CD4-positive, alpha-beta T cell treated with Interleukin-21 for 1 hour (primary cell): ENCODE measurements at places on chromosomes 3 and 15.

DNA sequence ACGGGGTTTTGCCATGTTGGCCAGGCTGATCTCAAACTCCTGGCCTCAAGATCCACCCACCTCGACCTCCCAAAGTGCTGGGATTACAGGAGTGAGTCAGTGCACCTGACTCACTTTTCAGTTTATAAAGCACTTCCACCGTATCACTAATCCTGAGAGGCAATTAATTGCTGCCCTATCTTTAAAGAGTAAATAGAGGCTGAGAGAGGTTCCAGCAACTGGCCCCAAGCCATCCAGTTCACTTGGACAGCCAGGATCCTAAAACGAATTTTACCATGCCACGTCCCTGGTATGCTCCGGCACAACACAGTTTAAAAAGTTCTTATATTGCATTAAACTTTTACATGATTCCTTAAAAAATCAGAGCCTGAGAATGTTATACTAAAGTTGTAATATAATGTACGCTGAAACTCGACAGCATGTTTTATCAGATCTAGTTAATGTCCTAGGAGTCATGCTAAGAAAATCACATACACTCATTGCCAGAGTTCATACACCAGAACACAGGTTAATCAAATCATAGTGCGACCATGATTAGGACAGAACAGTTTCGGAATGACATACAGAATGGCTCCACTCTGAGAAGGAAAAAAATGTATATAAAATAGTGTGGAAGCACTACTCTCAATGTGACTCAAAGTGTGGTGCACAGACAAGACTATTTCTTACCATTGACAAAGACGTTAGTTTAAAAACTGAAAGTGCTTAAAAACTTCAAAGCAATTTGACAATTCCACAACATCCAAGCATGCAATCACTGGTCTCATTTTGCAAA is 125.4 kb downstream of the ULK4 start:
- no peak for DNase-seq

GRCh38 chr3:81545572-81545971 is 215.9 kb downstream of the GBE1 start:
- DNase-seq = no peak

DNA sequence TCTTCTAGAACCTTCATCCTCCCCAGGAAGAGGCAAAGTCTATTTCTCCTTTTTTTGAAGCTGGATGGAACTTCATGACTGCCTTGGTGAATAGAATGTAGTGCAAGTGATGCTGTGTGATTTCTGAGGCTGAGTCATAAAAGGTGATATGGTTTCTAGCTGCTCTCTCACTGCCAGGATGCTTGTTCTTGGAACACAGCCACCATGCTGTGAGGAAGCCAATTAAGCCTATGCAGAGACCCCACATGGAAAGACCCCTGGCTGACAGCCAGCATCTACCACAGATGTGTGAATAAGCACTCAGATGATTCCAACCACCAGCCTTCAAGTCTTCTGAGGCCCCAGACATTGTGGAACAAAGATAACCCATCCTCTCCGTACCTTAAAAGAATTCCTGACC is 57.0 kb downstream of the ISL2 start:
- DNase-seq = no peak

DNA sequence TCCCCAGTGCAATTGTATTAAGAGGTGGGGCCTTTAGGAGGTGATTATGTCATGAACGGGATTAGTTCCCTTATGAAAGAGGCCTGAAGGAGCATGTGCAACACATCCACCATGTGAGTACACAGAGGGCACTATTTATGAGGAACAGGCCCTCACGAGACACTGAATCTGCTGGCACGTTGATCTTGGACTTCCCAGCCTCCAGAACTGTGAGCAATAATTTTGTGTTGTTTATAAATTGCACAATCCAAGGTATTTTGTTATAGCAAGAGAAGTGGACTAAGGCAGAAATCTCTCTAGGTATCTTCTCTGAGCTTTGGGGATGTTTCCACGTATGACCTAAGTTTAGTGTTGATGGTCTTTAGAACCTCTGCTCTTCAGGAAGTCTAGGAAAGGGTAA is 149.3 kb upstream of the CBLB start:
- DNase-seq = no peak

DNA sequence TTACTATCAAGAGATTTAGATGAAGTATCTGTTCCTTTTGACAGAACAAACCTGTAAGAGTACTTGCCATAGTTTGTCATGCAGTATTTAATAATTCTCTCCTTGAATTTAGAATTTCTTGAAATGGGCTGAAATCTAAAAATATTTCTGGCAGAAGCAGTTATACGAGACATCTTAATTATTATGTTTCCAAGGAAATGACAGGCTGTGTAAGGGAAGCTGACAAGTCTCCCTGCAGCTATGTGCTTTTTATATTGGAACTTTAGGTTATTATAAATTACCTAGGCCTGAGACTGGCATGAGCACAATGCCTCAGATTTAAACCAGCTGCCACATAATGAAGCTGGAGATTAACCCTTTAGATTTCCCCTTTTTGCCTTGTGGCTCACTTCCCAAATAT is 365.0 kb upstream of the EPHA6 start:
- no peak for DNase-seq

DNA sequence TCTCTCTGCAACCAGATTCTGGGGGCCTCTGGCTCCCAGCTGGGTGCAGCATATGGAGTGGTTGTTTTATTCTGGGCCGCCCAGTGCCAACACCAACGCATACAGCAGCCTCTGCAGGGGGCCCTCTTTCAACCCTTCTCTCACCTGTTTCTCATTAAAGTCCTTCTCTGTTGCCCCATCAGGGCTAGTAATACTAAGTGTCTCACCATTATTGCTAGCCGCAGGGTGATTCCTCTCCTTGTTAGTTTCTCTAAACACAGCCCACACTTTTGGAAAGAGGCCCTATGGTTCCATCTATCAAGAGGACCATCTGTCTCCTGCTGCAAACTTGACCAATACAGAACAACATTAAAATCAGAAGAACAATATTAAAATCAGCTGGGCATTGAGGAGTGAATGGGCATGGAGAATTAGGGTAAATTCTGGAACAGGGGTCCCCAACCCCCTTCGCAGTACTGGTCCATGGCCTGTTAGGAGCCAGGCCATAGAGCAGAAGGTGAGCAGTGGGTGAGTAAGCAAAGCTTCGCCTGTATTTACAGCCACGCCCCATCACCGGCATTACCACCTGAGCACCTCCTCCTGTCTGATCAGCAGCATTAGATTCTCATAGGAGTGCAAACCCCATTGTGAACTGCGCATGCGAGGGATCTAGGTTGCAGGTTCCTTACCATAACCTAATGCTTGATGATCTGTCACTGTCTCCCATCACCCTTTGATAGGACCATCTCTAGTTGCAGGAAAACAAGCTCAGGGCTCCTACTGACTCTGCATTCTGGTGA is 36.5 kb downstream of the ALS2CL start:
- no peak for DNase-seq

- DNase-seq = no peak
These were observed 228.3 kb downstream of the MECOM start for GRCh38 chr3:169435193-169435592.

GRCh38 chr3:64848127-64848800 is 160.5 kb upstream of the ADAMTS9 start:
- DNase-seq = no peak

DNA sequence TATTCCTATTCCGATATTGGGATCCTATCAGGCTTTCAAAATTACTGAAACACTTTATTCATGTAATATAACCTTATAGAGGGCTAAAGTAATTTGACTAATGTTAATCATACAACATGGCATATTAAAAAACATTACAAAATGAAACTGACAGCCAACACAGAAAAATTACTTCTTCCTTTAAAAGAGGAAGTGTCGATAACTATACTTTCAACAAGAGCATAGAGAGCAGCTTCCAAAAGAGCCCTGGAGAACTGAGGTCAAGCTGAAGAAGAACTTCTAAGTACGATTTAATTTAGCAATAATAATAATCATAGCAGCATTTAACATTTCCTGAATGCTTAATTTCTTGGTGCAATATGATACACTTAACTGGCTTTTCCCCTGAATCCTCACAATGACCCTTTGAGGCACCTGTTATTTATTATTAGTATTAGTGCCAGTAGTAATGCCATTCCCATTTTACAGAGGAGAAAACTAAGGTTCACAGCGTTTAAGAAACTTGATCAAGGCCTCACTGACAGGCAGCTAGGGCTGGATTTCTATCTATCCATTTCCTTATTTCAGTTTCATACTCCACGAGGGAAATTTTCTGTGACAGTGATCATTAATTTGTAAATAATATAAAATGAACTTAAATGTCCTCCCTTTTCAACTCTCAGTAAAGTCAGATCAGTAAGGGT is 181.6 kb downstream of the CFAP20DC start:
- no peak for DNase-seq

DNA sequence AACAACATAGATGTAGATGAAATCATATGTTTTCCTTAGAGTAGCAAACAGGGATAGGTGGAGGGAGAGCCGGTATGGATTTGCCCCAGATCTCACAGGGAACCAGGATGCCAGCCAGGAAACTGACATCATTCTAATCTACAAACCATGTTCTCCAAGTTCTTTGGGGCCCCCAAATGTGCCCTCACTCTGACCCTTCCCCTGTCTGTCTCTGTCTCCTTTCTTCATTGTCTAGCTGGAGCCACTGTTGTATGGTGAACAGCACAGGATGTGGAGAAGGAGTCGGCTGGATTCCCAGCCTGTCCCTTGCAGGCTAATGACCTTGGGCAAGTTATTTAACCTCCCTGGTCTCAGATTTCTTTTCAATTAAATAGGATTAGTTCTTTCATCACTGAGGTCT is 962 bp downstream of the ATP13A5 start:
- no peak for DNase-seq

GRCh38 chr3:27431116-27431515 is 53.1 kb downstream of the SLC4A7 start:
- DNase-seq = no peak

GRCh38 chr15:97961067-97961954 is 808 bp downstream of the ARRDC4 start:
- DNase-seq = peak; percentile 9

DNA sequence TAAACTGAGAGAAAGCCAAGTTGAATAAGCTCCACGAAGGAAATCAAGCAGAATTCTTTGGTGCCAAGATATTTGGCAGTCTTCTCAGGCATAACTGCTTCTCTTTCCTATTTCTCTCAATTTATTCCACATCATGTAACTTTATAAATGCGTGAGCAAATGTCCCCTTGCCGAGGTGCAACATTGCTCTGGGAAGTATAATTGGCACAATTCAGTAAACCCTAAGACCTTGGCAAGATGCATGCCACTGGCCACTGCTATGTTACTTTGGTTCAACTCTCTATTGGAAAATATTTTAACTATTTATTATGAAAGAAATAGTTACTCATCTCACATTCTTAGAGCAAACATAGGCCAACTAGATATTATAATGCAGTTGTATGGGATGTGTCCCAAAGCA is 170.2 kb downstream of the SUCNR1 start:
- no peak for DNase-seq

GRCh38 chr15:35603301-35603700 is 57.3 kb upstream of the DPH6 start:
- no peak for DNase-seq

- DNase-seq = no peak
These were observed 6.3 kb downstream of the DNAH1 start for GRCh38 chr3:52322466-52322865.

DNA sequence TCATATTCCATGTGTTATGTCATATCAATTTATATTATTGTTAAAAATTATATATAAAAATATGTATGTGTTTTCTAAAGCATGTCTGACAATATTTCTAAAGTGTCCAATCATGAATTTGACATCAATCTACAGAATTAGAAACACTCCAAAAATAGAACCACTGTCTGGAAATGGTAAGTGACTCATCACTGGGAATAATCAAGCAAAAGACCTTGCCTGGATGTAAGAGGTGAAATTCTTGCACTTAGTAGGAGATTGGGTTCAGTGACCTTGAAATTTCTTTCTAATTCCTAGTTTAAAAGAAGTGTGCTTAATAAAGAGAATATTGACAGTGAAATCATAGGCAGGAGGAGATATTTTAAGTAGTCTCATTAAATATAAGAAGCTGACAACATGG is 188.8 kb downstream of the ZNF385D start:
- DNase-seq = no peak

DNA sequence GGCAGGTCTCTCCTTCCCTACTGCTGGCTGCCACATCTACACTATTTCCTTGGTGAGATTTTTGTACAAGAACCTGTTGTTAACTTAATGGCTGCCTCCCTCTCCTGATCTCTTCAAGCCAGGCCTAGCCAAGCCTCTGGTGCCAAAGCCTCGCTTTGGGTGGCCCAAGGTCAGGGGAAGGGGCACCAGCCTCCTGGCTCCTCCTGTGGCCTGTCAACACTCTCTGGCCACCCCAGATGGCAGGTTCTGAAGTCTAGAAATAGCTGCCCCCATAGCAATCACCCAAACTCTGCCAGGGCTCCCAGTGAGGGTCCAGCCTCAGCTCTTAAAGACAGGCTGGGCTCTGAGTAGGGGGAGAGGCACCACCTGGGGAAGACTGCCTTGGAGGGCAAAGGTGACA is 5.0 kb downstream of the IFRD2 start:
- DNase-seq = no peak

- no peak for DNase-seq
These were observed 45.1 kb upstream of the PLXND1 start for GRCh38 chr3:129651435-129652202.

GRCh38 chr3:183210341-183210740 is 42.7 kb upstream of the B3GNT5 start:
- DNase-seq = no peak

GRCh38 chr3:132038198-132038825 is 3.5 kb upstream of the CPNE4 start:
- DNase-seq = no peak

DNA sequence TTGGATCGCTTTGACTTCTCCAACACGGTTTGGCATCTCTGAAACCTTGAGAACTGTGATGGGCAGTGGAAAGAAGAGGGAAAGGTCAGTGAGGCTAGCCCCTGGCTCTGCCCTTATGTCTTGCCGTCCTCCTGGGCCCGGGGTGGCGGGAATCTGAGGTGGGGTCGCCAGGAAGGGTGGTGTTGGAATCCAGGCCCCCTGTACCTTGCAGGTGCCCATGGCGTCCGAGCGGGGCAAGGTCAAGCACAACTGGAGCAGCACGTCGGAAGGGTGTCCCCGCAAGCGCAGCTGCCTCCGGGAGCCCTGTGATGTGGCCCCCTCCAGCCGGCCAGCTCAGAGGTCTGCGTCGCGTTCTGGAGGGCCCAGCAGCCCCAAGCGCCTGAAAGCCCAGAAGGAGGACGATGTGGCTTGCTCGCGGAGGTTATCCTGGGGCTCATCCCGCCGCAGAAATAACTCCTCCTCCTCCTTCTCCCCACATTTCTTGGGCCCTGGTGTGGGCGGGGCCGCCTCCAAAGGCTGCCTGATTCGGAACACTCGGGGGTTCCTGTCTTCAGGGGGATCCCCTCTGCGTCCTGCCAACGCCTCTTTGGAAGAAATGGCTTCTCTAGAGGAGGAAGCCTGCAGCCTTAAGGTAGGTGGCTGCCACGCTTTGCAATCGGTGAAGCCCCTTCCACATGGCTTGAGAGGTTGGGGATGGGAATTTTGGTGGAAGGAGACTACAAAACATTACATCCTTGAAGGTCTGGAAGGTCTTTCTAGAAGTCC is 907 bp downstream of the TATDN2 start:
- peak; percentile 65 for DNase-seq

DNA sequence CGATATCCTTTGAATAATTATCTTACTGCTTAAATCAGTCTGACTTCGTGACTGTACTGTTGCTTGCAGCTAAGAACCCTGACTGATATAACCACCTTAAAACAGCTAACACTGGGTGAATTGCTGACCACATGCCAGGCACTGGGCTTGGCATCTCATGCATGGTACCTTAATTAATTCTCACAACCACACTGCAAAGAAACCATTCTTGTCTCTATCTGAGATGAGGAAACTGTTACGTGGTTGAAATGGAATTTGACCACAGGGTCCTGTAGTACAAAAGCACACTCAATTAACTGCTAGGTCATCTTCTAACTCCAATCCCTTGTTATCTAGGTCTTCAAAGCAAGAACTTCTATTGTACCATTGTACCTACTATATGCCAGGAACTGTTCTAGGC is 92.7 kb upstream of the PRICKLE2 start:
- no peak for DNase-seq
